Ascending aorta (tissue), 2 donors: ENCODE measurements at places on chromosomes 7 and 10. TPM values are rescaled to one million over a fixed set of nuclear protein-coding genes. Genes with fewer than 3 reads are reported as not detected.

IQCE gene
- total RNA-seq: 11.4 TPM

ATP6V0A4 gene
- not detected for total RNA-seq

ZNF485 gene
- total RNA-seq: 0.43 TPM

TRRAP gene
- 23.4 TPM for total RNA-seq

VIPR2 gene
- 17.8 TPM for total RNA-seq

SPDYE3 gene
- not detected for total RNA-seq

UNC5B gene
- 42.4 TPM for total RNA-seq

RGR gene
- total RNA-seq: not detected

GRCh38 chr10:43943119-43943817, 294.6 kb upstream of the ZNF32 start:
- no peak overlapping the region for H3K4me3 ChIP-seq
- DNase-seq: no peak
- H3K4me1 ChIP-seq: no peaks in the 10 kb centered on the region
- H3K27ac ChIP-seq: no peak overlapping the region
- no peaks in the 10 kb centered on the region for H3K27me3 ChIP-seq
- no peaks in the 10 kb centered on the region for H3K36me3 ChIP-seq

- H3K27me3 ChIP-seq: no peaks in the 10 kb centered on the region
- no peak for DNase-seq
- peak overlapping the region; percentile 70 for H3K27ac ChIP-seq
- peaks cover 10% of the 10 kb centered on the region for H3K4me1 ChIP-seq
Measured at GRCh38 chr10:31754803-31755624, 173.6 kb downstream of the ARHGAP12 start.

DNA sequence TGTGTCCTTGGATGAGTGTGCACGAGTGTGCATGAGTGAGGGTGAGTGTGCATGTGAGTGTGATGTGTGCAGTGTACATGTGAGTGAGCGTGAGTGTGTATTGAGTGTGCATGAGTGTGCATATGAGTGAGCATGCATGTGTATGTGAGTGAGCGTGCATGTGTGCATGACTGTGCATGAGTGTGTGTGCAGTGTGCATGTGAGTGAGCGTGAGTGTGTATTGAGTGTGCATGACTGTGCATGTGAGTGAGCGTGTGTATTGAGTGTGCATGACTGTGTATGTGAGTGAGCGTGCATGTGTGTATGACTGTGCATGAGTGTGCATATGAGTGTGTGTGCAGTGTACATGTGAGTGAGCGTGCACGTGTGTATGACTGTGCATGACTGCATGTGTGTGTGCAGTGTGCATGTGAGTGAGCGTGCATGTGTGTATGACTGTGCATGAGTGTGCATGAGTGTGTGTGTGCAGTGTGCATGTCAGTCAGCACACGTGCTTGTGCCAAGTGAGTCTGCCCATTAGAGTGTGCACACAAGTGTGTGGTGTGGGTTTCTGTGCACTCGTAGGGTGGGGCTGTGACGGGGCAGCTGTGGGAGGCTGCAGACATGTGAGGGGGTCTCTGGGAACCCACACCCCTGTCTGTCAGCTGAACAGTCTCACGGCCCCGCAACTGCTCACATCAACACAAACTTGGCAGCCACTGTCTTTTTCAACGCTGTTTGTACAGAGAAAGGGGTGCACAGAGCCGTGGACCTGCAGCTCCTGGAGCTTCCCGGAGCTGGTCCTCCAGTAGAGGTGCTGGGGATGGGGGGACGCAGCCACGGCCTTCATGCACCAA, 14.8 kb downstream of the FOXL3 start:
- no peaks in the 10 kb centered on the region for H3K36me3 ChIP-seq
- no peaks in the 10 kb centered on the region for H3K4me1 ChIP-seq
- no peak for DNase-seq

DNA sequence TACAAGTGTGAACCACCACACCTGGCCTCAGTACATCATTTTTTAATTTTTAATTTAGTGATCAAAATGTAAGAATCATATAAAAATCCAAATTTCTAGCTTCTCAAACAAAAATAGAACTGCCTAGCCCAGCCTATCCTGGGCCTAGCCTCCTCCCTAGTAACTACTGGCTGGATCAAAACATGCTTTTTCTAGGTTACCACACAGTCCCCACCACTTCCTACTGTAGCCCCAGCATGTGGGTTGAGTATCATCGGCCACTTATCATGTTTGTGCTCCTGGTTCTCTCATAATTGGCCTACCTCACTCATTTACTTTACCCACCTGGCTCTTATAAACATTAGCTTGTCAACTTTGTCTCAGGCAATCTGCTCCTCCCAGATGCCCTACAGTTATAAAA, 52.9 kb downstream of the DNAJC12 start:
- no peak overlapping the region for H3K27ac ChIP-seq
- DNase-seq: no peak
- H3K4me3 ChIP-seq: no peak overlapping the region
- H3K36me3 ChIP-seq: no peaks in the 10 kb centered on the region
- no peaks in the 10 kb centered on the region for H3K27me3 ChIP-seq

DNA sequence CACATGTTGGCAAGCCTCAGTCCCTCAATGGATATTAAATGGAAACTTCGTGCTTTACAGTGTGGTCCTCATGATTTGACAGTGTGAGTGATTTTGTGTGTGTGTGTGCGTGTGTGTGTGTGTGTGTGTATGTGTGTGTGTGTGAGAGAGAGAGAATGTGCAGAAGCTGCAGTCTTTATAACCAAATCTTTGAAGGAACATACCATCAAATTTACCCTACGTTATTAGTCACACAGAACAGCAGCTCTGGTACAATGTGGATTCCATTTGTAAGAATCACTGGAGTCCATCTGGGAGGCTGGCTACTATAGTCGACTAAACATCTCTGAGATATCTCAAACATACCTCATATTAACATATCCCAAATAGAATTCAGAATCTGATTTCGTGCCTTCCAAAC, 928.0 kb upstream of the POT1 start:
- H3K36me3 ChIP-seq: no peaks in the 10 kb centered on the region
- no peak overlapping the region for H3K4me3 ChIP-seq

- no peaks in the 10 kb centered on the region for H3K36me3 ChIP-seq
- H3K4me3 ChIP-seq: no peak overlapping the region
- peaks cover 3% of the 10 kb centered on the region for H3K4me1 ChIP-seq
- H3K27ac ChIP-seq: no peak overlapping the region
- DNase-seq: no peak
Measured at GRCh38 chr10:60488111-60488669, 98.5 kb upstream of the ANK3 start.

DNA sequence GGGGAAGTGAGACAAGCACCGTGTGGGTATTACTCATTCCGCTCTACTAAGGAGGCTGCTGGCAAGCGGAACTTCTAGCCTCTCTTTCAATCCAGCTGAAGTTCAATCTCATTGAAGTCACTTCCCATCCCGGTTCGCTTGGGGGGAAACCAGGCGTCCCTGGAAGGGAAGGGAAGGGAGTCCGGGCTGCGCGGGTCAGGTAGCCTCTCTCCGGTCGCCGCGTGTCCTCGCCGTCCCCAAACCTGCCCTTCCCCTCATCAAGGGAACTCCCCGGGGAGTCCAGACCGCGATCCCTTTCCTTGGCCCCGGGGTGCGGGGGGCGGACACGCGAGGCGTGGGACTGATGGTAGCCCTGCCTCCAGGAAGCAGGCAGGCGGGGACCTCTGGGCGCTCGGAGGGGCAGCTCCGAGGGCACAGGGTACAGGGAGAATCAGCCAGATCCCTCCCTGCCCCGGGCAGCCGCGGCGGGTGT, 598 bp upstream of the ZEB1 start:
- no peaks in the 10 kb centered on the region for H3K36me3 ChIP-seq
- peak overlapping the region; percentile 98 for H3K4me3 ChIP-seq
- no peak for DNase-seq
- H3K4me1 ChIP-seq: no peaks in the 10 kb centered on the region

- H3K27ac ChIP-seq: peak overlapping the region; percentile 74
- no peaks in the 10 kb centered on the region for H3K27me3 ChIP-seq
- peak; percentile 84 for DNase-seq
- no peak overlapping the region for H3K4me3 ChIP-seq
Measured at GRCh38 chr7:71615017-71615416, 483.1 kb downstream of the GALNT17 start.

DNA sequence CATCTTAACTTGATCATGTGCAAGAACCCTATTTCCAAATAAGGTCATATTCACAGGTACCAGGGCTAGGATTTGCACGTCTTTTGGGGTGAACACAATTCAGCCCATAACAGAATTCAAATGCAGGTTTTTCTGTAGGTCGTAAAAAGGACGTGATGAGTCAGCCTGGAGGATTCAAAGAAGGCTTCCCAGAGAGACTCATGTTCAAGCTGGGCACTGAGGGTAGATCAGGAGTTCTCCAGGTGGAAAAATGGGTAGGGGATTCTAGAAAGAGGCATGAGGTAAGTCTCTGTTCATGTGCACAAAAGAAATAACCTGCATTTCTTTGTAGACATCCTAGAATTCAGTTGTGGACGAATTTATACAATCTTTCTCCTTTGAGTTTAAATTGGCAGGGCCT, 160.4 kb downstream of the RPS24 start:
- H3K36me3 ChIP-seq: no peaks in the 10 kb centered on the region
- H3K4me3 ChIP-seq: no peak overlapping the region
- H3K4me1 ChIP-seq: no peaks in the 10 kb centered on the region
- DNase-seq: no peak
- H3K27me3 ChIP-seq: no peaks in the 10 kb centered on the region

- H3K36me3 ChIP-seq: no peaks in the 10 kb centered on the region
- no peaks in the 10 kb centered on the region for H3K4me1 ChIP-seq
- no peak overlapping the region for H3K27ac ChIP-seq
- no peaks in the 10 kb centered on the region for H3K27me3 ChIP-seq
- no peak overlapping the region for H3K4me3 ChIP-seq
Measured at GRCh38 chr7:87984088-87984487, 50.0 kb downstream of the ADAM22 start.

DNA sequence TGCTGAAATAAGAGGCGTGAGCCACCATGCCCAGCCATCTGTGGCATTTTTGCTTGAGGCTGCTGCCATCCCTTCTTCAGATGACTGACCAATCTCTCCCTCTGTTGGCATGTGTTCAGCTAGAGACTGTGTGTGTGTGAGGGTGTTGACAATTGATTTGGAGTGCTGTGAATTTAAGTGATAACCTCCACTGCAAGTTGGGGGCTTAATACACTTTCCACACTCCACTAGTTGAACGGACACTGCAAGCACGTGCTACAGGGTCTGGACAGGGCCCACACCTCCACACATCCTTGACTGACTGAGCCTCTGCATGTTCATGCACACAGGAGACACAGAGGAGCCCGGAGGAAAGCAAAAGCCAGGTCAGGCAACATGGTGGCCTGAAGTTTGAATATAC, 51.3 kb downstream of the BRAF start:
- no peak overlapping the region for H3K27ac ChIP-seq
- H3K4me1 ChIP-seq: no peaks in the 10 kb centered on the region
- no peak for DNase-seq
- H3K36me3 ChIP-seq: no peaks in the 10 kb centered on the region
- no peaks in the 10 kb centered on the region for H3K27me3 ChIP-seq

GRCh38 chr10:76998451-76998850, 639.2 kb downstream of the KCNMA1 start:
- no peak for DNase-seq
- no peaks in the 10 kb centered on the region for H3K4me1 ChIP-seq
- no peaks in the 10 kb centered on the region for H3K27me3 ChIP-seq
- H3K4me3 ChIP-seq: no peak overlapping the region
- H3K27ac ChIP-seq: no peak overlapping the region

- H3K27ac ChIP-seq: no peak overlapping the region
- no peak for DNase-seq
- H3K4me1 ChIP-seq: no peaks in the 10 kb centered on the region
Measured at GRCh38 chr10:10951675-10952074, 66.0 kb upstream of the CELF2 start.

DNA sequence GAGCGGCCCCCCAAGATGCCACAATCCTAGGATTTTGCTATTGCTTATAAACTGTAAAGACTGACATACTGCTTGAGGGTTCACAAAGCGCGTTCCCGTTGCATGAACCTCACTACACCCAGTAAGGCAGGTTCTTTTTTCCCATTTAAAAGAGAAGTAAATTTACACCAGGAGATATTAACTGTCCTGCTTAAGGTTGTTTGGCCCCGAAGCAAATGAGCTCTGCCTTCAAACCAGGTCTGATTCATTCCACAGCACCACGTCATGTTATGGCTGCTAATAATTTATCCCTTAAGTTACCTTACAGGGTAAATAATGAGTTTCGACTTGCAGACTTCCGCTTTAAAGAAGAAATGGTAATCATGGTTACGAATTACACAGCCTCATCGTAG, 559 bp upstream of the FKBP14 start:
- DNase-seq: no peak
- H3K4me3 ChIP-seq: peak overlapping the region; percentile 97
- H3K4me1 ChIP-seq: no peaks in the 10 kb centered on the region
- H3K36me3 ChIP-seq: no peaks in the 10 kb centered on the region
- H3K27ac ChIP-seq: peak overlapping the region; percentile 96
